ENCODE measurements at places on chromosomes 12 and 14. TPM values are rescaled to one million over a fixed set of nuclear protein-coding genes. Genes with fewer than 3 reads are reported as not detected.
A peak's percentile ranks its signal among the peaks of the same experiment; 100 is the strongest.

NANOG gene
- not detected for total RNA-seq

PRMT5 gene
- 127 TPM for total RNA-seq

RAD52 gene
- total RNA-seq, result 21.9 TPM

DNA sequence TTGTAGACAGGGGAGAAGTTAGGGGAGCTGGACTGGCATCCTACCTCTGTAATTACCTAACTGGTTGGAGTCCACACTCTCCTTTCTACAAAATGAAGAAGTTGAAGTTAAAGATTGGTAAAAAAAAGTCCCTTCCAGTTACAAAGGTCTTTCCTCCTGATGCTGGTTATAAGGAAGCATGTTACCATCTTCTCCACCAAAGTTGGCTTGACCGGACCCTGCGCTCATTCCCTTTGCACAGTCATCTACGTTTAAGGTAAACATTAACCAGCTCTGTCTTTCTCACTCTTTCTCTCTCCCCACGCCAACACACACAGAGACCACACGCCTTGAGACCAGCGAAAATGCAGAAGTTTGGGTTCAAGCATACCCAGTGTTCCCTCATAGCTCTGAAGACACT, 11.9 kb downstream of the FBLN5 start:
- no peak for DNase-seq

DNA sequence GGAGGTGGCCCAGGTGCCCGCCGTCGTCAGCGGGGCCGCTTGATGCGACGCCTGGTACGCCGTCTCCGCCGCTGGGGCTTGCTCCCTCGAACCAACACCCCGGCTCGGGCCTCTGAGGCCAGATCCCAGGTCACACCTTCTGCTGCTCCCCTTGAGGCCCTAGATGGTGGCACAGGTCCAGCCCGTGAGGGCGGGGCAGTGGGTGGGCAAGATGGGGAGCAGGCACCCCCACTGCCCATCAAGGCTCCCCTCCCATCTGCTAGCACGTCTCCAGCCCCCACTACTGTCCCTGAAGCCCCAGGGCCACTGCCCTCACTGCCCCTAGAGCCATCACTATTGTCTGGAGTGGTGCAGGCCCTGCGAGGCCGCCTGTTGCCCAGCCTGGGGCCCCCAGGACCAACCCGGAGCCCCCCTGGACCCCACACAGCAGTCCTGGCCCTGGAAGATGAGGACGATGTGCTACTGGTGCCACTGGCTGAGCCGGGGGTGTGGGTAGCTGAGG, 5.5 kb downstream of the LRP10 start:
- DNase-seq, result no peak

WDR20 gene
- 18.7 TPM for total RNA-seq

DNA sequence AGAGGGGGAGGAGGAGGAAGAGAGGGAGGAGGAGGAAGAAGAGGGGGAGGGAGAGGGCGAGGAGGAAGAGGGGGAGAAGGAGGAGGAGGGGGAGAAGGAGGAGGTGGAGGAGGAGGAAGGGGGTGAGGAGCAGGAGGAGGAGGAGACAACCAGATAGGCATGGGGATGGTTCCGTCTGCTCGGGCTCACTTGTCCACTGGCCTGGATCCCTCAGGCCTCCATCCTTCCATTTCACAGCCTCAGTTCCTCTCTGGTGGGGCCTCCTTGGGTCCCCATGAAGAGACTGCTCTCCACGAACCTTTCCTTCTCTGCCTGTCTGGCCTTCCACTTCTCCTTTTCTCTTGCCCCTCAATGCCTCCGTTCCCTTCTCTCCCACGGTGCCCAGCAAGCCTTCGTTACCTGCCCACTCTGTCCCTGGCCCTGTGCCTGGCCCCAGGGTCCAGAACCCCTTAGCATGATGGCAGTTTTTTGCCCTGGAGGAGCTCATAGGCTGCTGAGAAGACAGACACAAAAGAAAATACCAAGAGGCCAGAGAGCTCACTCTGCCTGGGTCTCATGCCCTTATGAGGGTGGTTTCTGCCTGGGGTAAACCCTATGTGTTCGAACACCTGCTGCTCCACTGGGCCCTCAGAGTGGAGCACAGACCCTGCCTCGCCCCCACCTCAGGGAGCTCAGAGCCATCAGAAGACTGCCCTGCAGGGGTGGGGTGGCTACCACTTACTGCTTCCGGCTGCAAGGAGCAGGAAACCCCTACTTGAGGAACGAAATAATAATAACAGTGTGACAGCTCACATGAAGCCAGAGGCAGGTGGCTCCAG, 11.7 kb upstream of the CACNA2D4 start:
- no peak for DNase-seq

GRCh38 chr12:27237790-27238771, 6.0 kb upstream of the STK38L start:
- no peak for DNase-seq

- no peak for DNase-seq
Measured at GRCh38 chr12:98911396-98911795, 266.3 kb downstream of the APAF1 start.

DNA sequence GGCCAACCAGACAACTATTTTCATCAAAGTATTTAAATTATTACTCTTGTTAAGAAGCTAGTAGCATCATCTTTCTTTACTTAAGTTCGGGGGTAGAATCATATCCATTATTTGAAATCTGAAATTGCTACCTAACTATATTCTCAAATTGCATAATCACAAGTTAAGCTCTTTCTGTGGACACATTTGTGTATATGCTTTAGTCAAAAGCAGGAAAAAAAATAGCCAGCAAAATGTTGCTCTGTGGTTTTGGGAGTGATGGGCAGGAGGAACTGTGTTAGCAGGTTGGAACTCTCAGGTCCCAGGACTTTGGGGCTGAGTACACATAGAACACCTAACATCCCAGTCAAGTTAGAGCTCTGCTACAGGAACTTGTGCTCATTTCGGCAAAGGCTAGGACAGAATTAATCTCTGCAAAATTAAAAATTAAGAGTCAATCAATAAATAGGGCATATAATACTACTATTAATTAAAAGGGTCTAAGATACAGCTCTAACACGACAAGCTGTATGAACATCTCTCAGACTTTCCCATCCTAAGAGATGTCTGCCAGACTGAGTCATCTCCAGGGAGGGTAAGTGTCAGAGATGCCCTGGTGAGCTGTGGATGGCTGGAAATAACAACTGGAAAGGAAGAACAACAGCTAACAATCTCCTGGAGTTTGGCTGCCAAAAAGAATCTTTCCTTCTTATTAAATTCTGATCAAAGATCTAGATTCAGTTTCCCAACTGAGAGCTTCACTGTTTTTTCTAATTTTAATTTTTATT, 203.5 kb upstream of the GZMB start:
- peak; percentile 55 for DNase-seq

DNA sequence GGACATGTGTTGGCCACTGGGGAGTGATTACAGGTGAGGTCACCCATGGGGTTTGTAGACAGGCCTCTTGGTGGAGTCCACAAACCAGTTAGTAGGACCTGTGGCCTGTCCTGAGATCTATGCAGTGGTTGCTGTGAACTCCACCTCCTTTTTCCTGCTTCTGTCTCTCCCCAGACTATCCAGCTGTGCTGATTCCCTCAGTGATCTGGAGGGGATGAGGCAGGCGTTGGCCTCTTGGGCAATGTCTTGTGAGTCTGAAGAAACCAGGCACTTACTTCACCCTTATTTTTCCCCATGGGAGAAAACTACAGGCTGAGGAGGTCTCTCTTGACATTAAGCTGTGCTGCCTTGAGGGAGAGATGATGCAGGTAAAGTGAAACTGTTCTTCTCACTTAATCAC, 257.2 kb upstream of the PRICKLE1 start:
- no peak for DNase-seq

DNA sequence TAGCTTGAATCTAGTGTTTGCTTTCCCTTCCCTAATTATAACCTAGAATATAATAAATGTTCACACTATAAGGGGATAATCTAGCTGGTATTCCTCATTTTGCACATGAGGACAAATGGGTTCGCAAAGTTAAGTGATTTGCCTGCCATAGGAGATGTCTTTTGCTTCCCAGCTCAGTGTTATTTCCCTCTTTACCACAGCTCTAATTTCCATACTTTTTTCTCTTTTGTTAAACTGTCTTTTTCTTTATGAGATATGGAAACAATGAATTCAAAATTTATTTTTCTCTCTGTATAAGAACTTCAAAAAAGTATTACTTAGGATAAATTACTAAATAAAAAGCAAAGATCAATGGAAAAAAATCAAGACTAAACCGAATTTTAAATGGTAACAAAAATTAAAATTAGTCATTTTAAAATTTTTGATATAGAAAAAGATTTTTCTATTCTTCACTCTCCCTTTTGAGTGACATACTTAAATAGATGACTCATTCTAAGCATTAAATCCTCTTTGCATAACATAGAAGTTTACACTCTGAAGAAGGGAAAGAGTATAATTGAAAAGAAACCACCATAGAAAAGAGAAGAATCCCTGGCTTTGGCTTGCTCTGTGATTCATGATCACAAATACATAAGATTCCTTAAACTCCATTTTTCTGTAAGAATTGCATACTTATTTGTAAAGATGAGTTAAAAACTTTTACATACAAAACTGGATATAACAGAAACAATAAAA, 97.3 kb downstream of the INSM2 start:
- DNase-seq, result no peak

Data from HT1080 (cell line).